ENCODE measurements at places on chromosomes 13 and 19. TPM values are rescaled to one million over a fixed set of nuclear protein-coding genes. Genes with fewer than 3 reads are reported as not detected.

GRCh38 chr13:33031277-33031676, 15.1 kb downstream of the KL start:
- DNase-seq = no peak

DNA sequence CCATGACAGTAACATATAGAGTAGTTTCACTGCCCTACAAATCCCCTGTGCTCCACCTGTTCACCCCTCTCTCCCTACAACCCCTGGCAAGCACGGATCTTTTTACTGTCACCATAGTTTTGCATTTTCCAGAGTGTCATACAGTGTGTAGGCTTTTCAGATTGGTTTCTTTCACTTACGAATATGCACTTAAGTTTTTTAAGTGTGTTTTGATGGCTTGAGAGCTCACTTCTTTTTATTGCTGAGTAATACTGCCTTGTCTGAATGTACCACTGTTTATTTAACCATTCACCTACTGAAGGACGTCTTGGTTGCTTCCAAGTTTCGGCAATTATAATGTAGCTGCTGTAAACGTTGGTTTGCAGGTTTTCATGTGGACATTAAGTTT, 175.1 kb downstream of the ITGBL1 start:
- DNase-seq = no peak

Gene SRRM5
- total RNA-seq = 0.10 TPM

GRCh38 chr13:109784590-109785140, 1.7 kb downstream of the IRS2 start:
- DNase-seq = peak; percentile 83

Gene SMIM44
- total RNA-seq = not detected

GRCh38 chr13:90455823-90456222, 891.7 kb upstream of the MIR17HG start:
- no peak for DNase-seq

GRCh38 chr13:105804561-105805190, 730.8 kb downstream of the EFNB2 start:
- DNase-seq = peak; percentile 56

Gene ZNF749
- 5.4 TPM for total RNA-seq

Gene POGLUT2
- total RNA-seq = 9.3 TPM

DNA sequence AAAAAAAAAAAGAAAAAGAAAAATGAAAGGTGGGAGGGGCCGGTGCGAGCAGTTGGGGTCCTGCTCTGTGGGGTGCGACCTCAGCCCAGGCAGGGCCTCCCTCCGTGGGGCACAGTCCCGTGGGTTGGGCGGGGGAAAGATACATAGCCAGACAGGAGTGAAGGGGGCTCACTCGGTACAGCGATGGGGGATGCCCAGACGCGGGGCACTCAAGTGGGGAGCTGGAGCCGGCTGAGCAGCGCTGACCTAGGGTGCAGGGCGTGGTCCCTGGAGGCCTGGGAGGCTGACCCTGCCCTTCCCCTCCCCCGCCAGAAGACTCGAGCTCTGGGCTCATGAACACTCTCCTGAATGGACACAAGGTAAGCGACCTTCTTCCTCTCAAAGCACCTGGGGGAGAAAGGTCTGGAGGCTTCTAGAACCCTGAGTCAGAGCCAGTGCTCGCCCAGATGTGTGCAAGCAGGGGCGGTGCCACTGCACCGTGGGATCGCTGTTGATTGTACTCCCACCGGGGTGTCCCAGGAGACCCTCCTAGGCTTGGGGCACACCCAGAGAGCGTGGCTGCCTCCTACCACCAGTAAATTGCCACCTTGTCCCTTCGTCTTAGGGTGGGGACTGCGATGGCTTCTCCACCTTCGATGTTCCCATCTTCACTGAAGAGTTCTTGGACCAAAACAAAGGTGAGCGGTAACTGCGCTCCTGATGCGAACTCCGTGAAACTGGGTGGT, 3.4 kb downstream of the HMG20B start:
- DNase-seq = no peak

DNA sequence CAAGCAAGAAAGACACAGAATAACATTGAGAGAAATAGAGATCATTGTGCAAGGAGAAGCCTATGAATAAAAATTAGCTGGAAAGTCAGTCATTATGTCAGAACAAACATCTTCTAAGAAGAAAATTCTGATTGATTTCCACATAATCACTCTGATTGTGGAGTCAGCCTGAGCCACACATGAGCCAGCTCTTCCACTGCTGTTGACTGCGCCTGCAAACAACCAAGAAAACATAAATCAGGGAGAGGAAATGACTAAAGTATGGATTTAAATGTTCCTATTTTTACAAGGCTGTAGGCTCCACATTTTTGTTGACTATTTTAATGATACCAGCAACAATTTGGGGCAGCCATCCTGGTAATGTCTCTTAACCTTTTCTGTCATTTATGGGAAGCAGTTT, 962.3 kb downstream of the EFNB2 start:
- no peak for DNase-seq

GRCh38 chr13:88124142-88124541, 453.0 kb downstream of the SLITRK5 start:
- DNase-seq = no peak

Gene COL5A3
- 93.4 TPM for total RNA-seq

DNA sequence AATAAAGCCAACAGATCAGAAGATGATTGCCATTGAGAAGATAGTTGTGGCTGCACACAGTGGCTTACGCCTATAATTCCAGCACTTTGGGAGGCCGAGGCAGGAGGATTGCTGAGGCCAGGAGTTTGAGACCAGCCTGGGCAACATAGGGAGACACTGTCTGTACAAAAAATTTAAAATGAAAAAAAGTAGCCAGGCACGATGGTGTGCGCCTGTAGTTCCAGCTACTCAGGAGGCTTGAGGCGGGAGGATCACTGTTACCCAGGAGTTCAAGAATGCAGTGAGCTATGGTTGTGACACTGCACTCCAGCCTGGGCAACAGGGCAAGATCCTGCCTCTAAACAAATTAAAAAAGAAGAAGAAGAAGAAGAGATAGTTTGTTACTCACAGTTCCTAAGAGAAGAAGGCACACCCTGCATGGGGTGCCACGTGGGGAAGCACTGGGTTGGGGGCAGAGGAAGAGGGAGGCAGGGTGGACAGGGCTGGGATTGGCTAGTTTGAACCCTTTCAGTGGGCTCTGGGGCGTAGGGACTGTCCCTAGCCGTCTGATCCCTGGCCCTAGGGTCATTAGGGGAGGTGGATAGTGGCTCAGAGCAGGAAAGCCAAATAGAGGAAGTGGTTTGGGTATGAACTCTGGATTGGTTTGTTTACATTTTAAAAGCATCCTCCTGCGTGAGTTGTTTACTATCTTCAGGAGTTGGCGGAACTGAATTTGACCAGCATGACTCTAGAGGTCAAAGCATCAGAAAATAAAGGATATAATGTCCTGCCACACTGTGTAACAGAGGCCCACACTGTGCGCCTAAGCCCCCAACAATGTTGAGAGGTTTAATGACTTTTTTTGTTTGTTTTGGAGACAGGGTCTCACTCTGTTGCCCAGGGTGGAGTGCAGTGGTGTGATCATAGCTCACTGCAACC, 60.5 kb upstream of the MEDAG start:
- DNase-seq = no peak

Gene GPR12
- not detected for total RNA-seq

Gene PDE4C
- total RNA-seq = not detected

GRCh38 chr19:55809381-55810058, 22.3 kb downstream of the NLRP11 start:
- DNase-seq = peak; percentile 64

Gene FOSB
- 2.0 TPM for total RNA-seq

All from myocyte (in vitro differentiated cells).